ENCODE measurements at places on chromosomes 16 and 17.
A peak's percentile ranks its signal among the peaks of the same experiment; 100 is the strongest.

GRCh38 chr17:74182041-74182723, 21.3 kb upstream of the RPL38 start:
- no peak for DNase-seq

- no peak for DNase-seq
Measured at GRCh38 chr17:72136692-72137091, 15.9 kb downstream of the SOX9 start.

GRCh38 chr17:76103274-76104139, at the start of gene EXOC7:
TSS of gene EXOC7 (minus strand) at chr17:76103787. CDS start at chr17:76103692, 95 bp downstream.
- peak; percentile 95 for DNase-seq

- DNase-seq, result no peak
Measured at GRCh38 chr17:71335212-71335611, 785.6 kb upstream of the SOX9 start.

DNA sequence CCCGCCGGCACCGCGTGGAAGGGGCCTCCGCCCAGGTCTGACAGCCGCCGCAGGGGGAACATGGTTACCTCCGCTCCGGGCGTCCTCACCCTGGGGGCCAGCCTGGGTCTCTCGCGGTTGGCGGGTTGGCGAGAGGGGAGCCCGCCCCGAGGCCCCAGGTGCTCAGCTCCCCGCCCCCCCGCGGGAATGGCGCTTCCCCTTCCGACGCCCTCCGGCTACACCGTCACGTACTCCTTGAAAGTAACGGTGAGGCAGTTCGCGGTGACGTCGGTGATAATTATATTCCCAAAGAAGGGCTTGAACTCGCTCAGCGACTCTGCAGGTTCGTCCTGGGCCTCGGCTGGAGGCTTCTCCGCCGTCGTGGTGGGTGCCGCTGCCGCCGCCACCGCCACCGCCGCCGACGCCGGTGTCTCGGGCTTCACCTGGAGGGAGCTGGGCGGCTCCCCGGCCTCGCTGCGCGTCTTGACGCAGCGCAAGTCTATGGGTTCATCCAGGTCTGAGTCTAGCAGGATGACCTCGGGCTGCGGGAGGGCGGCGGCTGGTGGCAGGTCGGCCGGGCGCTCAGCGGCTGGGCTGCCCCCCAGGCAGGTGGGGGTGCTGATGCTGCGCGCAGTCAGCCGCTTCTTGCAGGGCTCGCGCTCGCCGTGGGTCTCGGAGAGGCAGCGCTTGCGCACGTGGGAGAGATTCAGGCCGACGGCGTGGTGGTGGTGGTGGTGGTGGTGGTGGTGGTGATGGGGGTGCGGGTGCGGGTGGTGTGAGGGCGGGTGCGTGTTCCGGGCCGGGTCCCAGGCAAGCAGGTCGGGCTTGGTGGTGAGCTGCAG, 5.3 kb downstream of the CBX4 start:
- no peak for DNase-seq

- no peak for DNase-seq
Measured at GRCh38 chr17:58028578-58028977, 21.5 kb upstream of the SRSF1 start.

- DNase-seq, result no peak
Measured at GRCh38 chr17:64423881-64424280, 25.0 kb upstream of the MILR1 start.

DNA sequence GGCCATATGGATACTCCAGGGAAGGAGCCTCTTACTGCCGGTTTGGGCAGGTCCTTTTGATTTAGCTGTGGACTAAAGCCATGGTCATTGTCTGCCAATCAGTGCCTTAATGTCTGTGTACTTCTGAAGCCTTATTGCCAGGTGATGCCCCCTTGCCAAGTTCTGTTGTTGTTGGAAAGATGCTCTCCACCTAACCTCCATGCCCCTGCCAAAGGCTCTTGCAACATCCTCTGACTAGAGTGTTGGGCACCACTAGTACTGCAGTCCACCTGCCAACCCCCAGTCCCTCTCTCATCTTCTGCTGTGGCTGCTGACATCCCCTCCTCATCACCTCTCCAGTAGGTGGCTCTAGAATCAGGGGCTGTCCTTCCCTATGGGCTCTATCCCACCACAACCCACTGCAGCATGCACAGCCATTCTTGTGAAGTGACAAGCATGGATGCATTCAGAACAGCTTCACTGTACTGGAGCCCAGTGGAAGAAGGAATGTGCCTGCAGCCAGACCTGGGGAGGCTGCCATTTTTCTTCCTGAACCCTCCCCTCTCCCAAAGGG, 375.3 kb upstream of the CDH5 start:
- DNase-seq, result peak; percentile 34

DNA sequence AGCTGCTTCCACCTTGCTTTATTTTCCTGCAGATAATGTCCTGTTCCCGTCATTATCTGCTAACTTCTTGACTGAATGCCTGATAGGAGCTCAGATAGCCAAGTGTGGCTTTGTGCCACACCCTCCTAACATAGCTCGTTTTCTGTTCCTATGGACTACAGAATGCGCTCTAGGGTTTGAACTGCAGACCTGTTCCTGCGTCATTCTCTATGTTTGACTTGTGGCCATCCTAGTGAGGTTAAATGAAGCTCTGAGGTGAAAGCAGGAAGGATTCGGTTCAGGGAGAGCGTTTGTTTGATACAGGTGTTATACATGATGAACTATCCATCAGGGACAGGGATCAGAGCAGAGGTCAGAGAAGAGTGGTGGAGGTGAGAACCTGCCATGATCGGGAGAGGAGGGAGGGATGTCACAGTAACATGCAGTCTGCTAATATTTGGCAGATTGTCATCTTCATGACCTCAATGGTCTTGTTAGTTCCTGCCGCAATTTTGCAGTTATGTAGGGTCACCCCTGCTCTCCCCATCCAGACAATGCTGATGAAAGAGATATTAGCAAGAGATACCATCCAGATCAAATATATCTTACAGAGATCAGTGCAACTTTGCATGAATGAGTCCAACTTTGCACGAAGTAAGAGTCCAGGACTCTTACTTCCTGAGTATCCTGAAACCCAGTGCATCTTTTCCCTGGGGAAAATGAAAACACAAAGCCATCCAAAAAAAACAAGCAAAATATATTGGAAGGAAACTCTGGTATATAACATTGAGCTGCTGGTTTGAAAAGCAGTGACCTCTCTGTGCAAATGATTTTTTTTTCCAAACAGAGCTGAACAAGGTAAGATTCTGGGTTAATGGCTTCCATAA, 32.8 kb downstream of the MPHOSPH6 start:
- no peak for DNase-seq

- DNase-seq, result no peak
Measured at GRCh38 chr17:69401251-69401650, 13.2 kb upstream of the MAP2K6 start.

GRCh38 chr17:43810226-43810715, 22.7 kb downstream of the MPP3 start:
- no peak for DNase-seq

DNA sequence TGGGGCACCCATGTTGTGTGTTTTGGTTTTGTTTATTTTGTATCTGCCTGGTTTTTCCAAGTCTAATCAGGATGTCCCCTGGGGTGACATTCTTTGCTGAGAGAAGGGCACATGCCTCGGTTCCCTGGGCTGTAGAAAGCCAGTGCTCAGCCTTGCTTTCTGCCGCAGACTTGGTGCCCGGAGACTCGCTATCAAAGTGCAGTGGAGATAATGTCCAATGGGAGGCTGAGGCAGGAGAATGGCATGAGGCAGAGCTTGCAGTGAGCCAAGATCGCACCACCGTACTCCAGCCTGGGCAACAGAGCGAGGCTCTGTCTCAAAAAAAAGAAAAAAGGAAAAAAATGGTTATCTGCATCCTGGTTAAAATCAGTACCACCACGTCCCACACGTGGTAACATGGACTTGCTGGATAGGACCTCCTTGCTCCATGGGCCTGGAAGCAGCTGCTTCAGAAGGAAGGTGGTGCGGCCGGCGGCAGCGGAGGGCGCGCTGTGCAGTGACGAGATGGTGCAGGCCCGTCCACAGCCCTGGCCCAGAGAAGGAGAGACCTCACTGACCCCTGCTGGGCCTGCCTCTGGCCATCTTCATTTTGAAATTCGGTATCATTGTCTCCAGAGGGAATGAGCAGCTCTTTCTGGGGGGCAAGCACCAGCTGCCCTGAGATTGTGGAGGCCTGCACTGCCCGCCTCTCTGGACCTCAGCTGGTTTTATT, 19.3 kb upstream of the IL17C start:
- no peak for DNase-seq

DNA sequence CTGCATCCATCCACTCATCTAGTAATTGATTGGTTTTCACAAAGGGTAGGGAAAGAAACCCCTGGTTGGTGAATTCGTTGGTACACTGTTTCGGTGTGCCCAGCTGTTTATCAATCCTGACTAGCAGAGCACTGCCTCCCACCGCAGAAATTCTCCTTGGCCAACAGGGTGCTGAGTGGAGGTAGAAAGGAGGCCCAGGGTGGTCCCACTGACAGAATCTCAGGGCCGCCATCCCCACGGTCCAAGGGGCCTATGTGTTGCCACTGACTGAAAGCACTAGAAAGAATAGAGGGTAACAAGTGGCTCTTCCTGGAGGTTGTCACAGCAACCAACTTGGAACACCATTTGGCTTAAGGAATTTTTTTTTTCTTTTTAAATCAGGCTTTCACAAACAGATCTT, 8.4 kb upstream of the RCVRN start:
- DNase-seq, result no peak

DNA sequence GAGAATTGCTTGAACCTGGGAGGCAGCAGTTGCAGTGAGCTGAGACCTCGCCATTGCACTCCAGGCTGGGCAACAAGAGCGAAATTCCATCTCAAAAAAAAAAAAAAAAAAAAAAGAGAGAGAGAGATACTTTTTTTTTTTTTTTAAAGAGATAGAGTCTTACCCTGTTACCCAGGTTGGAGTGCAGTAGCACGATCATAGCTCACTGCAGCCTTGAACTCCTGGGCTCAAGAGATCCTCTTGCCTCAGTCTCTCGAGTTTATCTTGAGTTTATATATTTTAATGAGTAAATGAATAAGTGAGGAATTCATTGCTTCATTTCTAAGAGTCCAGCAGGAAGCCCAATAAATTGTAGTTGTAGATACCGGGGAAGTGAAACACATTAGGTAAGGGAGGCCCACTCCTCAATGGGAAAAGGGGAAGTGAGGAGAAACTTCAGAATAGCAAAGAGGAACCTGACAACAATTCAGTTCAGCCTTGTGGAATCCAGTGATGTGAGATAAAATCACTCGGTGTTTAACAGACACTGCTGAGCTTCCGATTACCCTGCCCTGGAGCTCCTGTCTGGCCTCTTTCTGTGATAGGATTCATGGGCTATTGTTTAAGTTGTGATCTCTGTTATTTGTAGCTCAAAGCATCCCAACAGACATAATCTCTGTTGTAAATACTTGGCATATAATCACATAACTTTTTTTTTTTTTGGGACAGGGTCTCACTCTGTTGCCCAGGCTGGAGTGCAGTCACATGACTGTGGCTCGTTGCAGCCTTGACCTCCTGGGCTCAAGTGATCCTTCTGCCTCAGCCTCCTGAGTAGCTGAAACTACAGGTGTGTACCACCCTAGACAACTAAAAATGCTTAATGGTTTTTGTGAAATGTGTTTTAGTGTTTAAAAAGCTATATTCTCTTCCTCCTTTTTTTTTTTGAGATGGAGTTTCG, 15.8 kb upstream of the ITGAM start:
- DNase-seq, result no peak

DNA sequence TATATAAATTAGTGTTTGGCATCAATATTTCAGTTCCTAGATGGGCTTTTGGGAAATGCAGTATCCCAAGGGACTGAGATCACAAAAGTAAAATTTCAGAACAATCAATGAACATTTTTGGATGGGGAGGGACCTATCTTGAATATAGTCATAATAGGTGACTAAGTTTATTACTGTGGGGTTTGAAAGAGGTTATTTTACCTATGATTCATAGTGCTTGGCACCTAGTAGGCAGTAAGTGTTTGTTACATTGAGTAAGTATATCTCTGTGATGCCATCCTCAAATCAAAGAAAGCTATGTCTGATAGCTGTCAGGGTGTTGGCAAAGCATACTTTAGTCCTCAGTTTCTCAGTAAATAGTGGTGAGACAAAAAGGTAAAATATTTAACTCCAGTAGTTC, 36.9 kb downstream of the ZNF207 start:
- no peak for DNase-seq

- DNase-seq, result no peak
Measured at GRCh38 chr17:75049706-75050105, 2.7 kb downstream of the KCTD2 start.

DNA sequence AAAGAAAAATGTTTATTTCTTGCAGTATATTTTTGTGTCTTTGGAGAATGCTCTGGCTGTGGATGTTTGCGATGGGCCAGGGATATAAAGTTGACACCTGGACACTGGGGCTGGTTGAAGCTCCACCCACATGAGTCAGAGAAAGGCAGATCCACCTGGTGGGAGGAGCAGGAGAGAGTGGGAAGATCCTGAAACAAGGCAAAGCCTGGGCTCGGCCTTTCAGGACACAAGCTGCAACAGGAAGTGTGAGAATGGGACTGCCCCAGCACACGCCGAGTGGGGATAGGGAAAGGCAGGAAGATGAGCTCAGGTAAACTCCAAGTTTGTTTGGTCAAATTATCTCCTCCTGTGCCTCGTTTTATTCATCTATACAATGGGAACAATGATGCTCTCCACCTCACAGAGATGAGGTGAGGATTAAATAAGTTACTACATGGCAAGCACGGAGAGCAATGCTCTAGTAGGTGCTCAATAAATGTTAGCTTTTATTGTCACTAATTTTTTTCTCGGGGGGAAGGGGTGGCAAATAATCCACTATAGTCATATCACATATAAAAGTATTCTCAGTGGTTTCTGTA, 21.4 kb upstream of the PITPNM3 start:
- no peak for DNase-seq

DNA sequence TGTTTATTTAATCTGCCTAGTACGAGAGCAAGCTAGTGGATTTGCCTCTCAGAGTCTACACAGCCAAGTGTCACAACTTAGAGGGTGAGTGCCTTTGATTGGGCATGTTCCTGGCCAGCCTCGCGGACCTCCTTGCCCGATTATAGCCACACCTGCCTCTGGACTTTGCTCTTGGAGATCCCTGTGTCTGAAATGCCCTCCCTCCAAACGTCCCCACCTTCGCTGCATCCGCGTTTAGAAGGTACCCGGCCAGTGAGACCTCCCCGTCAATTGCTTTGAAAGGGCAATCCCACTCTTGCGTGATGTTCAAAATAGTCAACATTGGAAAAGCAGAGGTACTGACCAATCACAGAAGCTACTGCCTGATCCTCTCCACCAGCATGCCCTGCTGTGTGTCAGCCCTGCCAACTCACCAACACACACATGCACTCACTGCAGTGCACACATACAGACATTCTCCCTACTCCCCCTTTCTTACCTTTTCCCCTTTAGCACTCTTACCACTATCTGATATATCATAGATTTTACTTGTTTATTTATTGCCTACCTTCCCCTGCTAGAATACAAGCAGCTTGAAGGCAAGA, 6.5 kb upstream of the SDK2 start:
- DNase-seq, result no peak
